Stimulated activated memory B cell treated with anti-CD40 and anti-IgM and Interleukin-4, amounts not matched to agents 10 μg/mL and 1 μg/mL and 100 μg/mL, for 72 hours (primary cell): ENCODE measurements at places on chromosomes 16 and 17.
A peak's percentile ranks its signal among the peaks of the same experiment; 100 is the strongest.

- no peak for ATAC-seq
- peak overlapping the region; percentile 80 for H3K4me3 ChIP-seq
- peaks cover 32% of the 10 kb centered on the region for H3K4me1 ChIP-seq
- peaks cover 18% of the 10 kb centered on the region for H3K36me3 ChIP-seq
- peak overlapping the region; percentile 75 for H3K27ac ChIP-seq
These were observed 2.0 kb upstream of the CREBBP start for GRCh38 chr16:3882531-3882930.

DNA sequence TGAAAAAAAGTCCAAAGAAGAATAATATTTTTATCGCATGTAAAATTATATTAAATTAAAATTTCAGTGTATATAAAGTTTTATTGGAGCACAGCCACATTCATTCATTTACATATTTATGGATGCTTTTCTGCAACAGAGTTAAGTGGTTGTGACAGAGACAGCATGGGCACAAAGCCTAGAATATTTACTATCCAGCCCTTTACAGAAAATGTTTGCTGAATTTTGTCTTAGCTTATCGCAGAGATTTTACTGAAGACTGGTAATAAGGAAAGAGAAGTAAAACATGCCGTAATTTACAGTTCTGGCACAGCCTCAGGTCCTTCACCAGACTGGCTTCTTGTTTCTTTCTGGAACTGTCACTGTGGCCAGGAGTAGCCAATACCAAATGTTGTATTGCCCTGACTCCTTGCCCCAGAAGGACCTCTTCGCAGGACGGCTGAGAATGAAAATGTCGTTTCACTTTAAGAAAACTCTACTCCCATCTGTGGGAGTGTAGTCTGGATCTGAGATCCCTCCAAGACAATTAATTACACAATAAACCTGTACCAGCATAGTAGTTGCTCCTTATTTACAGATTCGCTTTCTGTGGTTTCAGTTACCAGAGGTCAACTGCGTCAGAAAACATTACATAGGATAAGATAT lies 94.9 kb upstream of the GOT2 start:
- no peak overlapping the region for H3K4me3 ChIP-seq
- H3K27me3 ChIP-seq = peaks cover 3% of the 10 kb centered on the region
- H3K36me3 ChIP-seq = no peaks in the 10 kb centered on the region
- H3K4me1 ChIP-seq = no peaks in the 10 kb centered on the region

DNA sequence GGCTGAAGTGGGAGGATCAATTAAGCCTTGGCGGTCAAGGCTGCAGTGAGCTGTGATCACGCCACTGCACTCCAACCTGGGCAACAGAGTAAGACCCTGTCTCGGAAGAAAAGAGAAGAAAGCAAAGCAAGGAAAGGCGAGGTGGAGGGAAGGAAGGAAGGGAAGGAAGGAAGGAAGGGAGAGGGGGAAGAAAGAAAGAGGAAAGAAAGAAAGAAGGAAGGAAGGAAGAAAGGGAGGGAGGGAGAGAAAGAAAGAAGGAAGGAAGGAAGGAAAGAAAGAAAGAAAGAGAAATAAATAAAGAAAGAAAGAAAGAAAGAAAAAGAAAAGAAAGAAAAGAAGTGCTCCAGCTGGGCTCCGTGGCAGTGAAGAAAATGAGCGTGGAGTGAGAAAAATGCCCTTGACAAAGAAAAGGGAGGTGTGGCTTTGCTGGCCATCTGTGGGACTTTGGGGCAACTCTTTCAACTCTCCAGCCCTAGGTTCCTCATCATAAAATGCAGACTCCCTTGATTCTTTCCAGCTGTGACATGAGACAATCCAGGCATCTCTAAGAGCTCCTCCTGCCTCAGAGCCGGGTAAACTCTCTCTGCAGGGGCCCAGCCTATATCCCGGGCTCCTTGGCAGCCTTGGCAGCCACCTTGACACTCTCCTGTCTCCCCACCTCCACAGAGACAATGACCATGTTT lies 2.4 kb downstream of the GSDMA start:
- H3K4me1 ChIP-seq = peaks cover 26% of the 10 kb centered on the region
- H3K4me3 ChIP-seq = no peak overlapping the region
- H3K27me3 ChIP-seq = peaks cover 19% of the 10 kb centered on the region
- no peaks in the 10 kb centered on the region for H3K36me3 ChIP-seq
- no peak for ATAC-seq

- no peak for ATAC-seq
- no peaks in the 10 kb centered on the region for H3K4me1 ChIP-seq
- no peak overlapping the region for H3K27ac ChIP-seq
- peaks cover 63% of the 10 kb centered on the region for H3K27me3 ChIP-seq
- no peak overlapping the region for H3K4me3 ChIP-seq
- H3K36me3 ChIP-seq = no peaks in the 10 kb centered on the region
These were observed 17.2 kb upstream of the METRNL start for GRCh38 chr17:83062011-83062817.

DNA sequence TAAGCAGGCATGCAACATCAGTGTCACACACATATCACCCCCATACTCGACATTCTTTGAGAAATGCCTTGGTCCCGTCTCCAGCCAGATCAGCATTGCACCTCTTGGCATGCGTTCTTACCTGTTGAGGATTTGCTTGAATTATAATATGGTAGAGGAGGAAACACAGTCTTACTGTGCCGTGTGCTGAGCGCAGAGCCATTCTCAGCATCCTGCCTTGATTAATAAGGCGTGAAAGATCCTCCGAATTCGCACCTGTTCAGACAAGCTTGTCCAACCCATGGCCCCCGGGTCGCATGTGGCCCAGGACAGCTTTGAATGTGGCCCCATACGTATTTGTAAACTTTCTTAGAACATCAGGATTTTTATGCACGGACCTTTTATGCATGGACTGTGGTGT lies 408.1 kb downstream of the WWOX start:
- H3K4me3 ChIP-seq = no peak overlapping the region
- H3K27ac ChIP-seq = no peak overlapping the region
- no peaks in the 10 kb centered on the region for H3K36me3 ChIP-seq
- H3K27me3 ChIP-seq = no peaks in the 10 kb centered on the region
- ATAC-seq = no peak
- H3K4me1 ChIP-seq = peaks cover 5% of the 10 kb centered on the region

GRCh38 chr16:11759163-11759834 lies 16.6 kb upstream of the TXNDC11 start:
- ATAC-seq = no peak
- peaks cover 70% of the 10 kb centered on the region for H3K36me3 ChIP-seq
- H3K27me3 ChIP-seq = no peaks in the 10 kb centered on the region
- H3K27ac ChIP-seq = peak overlapping the region; percentile 67
- H3K4me3 ChIP-seq = no peak overlapping the region

GRCh38 chr17:31415004-31415454 lies 23.6 kb downstream of the RAB11FIP4 start:
- peak; percentile 46 for ATAC-seq
- H3K36me3 ChIP-seq = no peaks in the 10 kb centered on the region
- no peak overlapping the region for H3K27ac ChIP-seq
- H3K4me3 ChIP-seq = peak overlapping the region; percentile 0
- H3K27me3 ChIP-seq = peaks cover 5% of the 10 kb centered on the region

- peaks cover 82% of the 10 kb centered on the region for H3K36me3 ChIP-seq
- no peak overlapping the region for H3K27ac ChIP-seq
- no peaks in the 10 kb centered on the region for H3K27me3 ChIP-seq
- no peak for ATAC-seq
- no peak overlapping the region for H3K4me3 ChIP-seq
- peaks cover 12% of the 10 kb centered on the region for H3K4me1 ChIP-seq
These were observed 129.7 kb downstream of the MSI2 start for GRCh38 chr17:57385975-57386374.

- no peak for ATAC-seq
- no peaks in the 10 kb centered on the region for H3K27me3 ChIP-seq
- H3K4me1 ChIP-seq = peaks cover 17% of the 10 kb centered on the region
- H3K27ac ChIP-seq = no peak overlapping the region
These were observed 28.0 kb upstream of the SNN start for GRCh38 chr16:11639925-11640899.

GRCh38 chr17:62668091-62668804 lies 40.8 kb downstream of the MRC2 start:
- H3K4me1 ChIP-seq = peaks cover 4% of the 10 kb centered on the region
- H3K4me3 ChIP-seq = no peak overlapping the region
- no peak for ATAC-seq
- no peak overlapping the region for H3K27ac ChIP-seq
- no peaks in the 10 kb centered on the region for H3K36me3 ChIP-seq

- peak overlapping the region; percentile 1 for H3K4me3 ChIP-seq
- H3K27ac ChIP-seq = peak overlapping the region; percentile 80
- H3K4me1 ChIP-seq = peaks cover 40% of the 10 kb centered on the region
- peak; percentile 75 for ATAC-seq
These were observed 92.9 kb downstream of the TBC1D16 start for GRCh38 chr17:79942591-79943346.

DNA sequence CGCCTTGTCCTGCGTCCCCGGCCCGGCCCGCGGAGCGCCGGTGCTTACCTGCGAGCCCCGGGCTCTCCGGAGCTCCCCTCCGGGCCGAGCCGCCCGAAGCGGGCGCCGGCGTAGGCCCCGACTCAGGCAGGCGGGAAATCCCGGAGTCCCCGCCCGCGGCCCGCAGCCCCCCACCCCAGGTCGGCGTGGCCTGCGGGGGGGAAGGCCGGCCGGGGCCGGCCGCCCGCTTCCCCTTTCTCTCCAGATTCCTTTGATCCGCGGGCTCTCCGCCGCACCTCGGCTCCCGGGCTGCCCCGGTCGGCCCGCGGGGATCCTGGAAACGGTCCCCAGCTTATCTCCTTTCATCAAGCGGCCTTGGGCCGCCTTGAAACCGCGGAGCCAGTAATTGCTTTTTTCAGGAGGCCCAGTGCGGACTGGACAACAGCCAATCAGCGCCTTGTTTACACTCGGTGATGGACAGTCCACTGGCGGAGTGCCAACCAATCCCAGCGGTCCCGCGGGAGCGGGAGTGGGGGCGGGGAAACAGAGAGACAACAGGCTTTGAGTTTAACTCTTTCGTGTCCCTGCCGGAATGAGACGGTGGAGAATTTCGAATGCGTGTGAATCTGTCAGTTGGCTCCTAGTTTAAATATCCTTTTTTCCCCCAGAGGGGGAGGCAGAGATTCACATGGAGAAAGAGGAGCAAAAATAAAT lies 1.4 kb upstream of the BAHCC1 start:
- peaks cover 65% of the 10 kb centered on the region for H3K27me3 ChIP-seq
- peak overlapping the region; percentile 29 for H3K4me3 ChIP-seq
- no peak for ATAC-seq

DNA sequence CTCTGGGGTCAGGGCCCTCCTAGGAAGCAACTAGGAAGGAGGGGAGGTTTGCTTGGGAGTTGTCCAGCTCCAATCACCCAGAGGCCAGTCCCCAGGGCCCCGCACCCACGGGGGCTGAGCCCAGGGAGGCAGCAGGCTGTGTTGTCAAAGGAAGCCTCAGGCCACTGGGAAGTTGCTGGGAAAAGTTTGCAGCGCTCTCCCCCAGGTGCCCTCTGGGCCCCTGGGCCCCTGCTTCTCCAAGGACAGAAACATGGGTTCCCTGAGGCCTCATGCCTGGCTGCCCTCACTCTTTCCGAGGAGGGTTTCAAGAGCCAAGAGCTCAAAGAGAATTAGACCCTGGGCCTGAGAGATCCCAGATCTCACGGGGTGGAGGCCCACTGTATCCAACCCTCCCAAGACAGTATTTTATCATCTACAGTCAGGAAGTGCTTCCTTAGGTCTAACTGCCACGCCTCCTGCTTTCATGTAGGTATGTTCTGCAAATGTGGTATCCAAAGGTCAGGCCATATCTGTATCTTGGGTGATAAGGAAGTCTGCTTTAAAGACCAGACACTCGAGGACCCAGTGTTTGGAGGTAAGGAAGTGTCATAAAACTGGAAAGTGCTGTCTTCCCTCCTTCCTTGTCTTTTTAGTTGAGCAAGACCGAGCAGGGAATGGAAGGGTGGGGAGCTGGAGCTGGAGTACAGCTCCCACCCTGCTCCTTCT lies 44.2 kb upstream of the ZNF423 start:
- no peaks in the 10 kb centered on the region for H3K4me1 ChIP-seq
- no peaks in the 10 kb centered on the region for H3K27me3 ChIP-seq
- ATAC-seq = no peak
- H3K36me3 ChIP-seq = no peaks in the 10 kb centered on the region
- H3K27ac ChIP-seq = no peak overlapping the region
- H3K4me3 ChIP-seq = no peak overlapping the region

- no peak overlapping the region for H3K27ac ChIP-seq
- peaks cover 34% of the 10 kb centered on the region for H3K36me3 ChIP-seq
- ATAC-seq = no peak
- H3K4me1 ChIP-seq = peaks cover 28% of the 10 kb centered on the region
- no peak overlapping the region for H3K4me3 ChIP-seq
- H3K27me3 ChIP-seq = no peaks in the 10 kb centered on the region
These were observed 5.0 kb upstream of the CYBA start for GRCh38 chr16:88655733-88656281.

DNA sequence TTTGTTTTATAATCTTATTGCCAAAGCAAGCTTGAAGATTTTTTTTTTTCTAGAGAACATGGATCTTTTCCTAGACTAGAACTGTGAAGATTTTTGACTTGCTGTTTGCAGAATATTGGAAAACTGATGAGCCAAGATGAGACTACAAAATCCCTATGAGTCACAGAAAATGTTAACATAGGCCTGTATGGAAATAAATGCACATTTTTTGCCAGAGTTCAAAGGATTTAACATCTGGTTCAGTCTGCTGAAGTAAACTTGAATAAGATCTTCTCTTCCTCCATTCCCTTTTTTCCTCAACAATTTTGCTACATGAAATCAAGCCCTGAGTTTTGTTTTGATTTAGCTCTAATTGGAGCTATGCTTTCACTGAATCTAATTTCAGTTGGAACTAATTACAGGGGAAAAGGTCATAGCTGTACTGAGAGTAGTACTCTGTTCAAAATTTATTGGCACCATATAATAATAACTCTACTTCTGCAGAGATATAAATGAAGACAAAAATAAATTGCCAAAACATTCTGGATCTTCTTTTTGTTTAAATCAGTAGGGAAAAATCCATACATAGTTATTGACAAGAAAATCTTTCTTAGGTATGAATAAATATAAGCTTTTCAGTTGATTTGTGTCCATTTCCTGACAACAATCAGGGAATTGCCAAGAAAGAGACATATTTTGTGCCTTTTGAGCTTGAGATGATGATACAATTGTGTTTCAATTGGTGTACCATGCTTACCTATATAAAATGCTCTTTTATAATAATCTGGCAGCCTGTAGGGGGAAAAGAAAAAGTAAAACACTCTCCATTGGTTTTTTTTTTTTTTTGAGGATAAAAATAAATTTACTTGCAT lies 387.5 kb upstream of the GOT2 start:
- no peaks in the 10 kb centered on the region for H3K36me3 ChIP-seq
- no peaks in the 10 kb centered on the region for H3K27me3 ChIP-seq
- no peak for ATAC-seq
- H3K27ac ChIP-seq = no peak overlapping the region
- H3K4me3 ChIP-seq = no peak overlapping the region
- H3K4me1 ChIP-seq = no peaks in the 10 kb centered on the region
